NCI-H526 (cell line): ENCODE measurements at places on chromosomes 16 and 17.

DNA sequence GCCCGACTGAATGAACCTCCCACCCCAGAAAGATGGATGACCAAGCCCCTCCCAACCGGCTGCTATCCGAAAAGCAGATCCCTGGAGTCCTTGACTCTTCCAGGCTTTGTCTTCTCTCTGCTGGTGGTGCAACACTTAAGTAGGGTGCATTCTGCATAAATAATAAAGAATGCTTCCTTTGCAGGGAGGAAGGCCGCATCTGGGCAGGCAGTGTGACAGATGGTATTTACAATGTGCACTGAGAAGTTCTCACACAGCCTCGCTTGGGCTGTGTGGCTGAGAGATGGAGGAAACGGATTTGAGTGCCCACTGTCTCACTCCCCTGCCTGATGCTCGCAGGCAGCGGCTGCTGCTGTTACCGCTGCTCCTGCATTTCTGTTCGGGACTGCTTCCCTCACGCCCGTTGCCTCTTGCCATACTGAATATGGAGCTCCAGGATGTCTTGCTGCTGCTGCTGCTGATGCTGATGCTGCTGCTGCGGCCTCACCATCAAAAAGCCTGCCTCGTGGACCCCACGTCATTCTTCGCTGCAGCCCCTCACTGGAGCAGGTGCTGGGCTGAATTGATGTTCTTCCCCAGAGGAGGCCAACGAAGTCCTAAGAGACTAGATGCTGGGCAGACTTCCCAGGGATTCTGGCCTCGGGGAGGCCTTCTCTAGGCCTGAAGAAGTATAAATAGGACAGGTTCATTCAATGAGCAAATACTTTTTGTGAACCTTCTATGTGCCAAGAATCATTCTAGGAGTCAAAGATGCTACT is 7.1 kb upstream of the RHBDL3 start:
- DNase-seq = no peak

DNA sequence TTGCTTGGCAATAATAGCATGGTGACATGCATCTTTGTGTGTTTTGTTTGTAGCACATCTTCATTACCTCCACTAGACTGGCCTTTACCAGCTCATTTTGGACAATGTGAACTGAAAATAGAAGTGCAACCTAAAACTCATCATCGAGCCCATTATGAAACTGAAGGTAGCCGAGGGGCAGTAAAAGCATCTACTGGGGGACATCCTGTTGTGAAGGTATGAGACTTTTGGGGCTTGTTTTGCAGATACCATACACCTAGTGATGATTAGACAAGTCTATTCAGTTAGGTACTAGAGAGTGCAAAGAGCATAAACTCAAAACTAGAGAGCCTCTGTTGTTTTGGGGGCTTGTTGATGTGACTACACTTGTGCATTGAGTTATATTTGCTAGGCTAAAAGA is 41.2 kb downstream of the NFATC3 start:
- no peak for DNase-seq

- no peak for DNase-seq
These were observed 41.3 kb upstream of the RASD1 start for GRCh38 chr17:17537311-17538099.

DNA sequence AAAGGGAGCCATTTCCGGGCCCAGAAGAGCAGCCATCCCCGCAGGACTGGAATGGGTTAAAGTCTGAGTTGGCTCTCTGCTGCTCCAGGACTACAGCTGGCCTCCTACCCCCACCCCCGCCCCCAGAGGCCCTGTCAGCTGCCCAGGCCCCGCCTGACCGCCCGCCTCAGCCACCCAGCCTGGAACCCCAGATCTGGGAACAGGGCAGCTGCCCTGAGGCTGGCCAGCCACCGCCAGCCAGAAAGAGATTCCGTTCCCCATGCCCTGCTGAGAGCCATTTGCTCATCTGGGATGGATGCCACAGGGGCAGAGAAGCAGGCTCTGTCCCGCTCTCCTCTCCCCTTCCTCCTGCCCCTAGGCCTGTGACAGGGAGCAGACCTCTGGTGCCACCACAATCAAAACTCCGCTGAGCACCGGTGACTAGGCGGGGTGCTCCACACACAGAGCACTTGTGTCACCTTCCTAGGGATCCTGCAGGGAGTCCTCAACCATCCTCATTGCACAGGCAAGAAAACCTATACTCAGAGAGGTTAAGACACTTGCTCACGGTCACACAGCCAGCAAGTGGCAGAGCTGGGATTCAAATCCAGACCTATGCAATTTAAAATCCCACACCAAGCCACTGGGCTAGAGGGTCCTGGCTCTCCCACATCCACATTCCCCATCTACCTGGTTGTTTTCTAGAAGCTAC is 44.1 kb downstream of the ZNF423 start:
- no peak for DNase-seq

GRCh38 chr17:43880420-43880991 is 26.8 kb downstream of the MPP2 start:
- no peak for DNase-seq

GRCh38 chr17:52710363-52710901 is 551.9 kb upstream of the CA10 start:
- no peak for DNase-seq

DNA sequence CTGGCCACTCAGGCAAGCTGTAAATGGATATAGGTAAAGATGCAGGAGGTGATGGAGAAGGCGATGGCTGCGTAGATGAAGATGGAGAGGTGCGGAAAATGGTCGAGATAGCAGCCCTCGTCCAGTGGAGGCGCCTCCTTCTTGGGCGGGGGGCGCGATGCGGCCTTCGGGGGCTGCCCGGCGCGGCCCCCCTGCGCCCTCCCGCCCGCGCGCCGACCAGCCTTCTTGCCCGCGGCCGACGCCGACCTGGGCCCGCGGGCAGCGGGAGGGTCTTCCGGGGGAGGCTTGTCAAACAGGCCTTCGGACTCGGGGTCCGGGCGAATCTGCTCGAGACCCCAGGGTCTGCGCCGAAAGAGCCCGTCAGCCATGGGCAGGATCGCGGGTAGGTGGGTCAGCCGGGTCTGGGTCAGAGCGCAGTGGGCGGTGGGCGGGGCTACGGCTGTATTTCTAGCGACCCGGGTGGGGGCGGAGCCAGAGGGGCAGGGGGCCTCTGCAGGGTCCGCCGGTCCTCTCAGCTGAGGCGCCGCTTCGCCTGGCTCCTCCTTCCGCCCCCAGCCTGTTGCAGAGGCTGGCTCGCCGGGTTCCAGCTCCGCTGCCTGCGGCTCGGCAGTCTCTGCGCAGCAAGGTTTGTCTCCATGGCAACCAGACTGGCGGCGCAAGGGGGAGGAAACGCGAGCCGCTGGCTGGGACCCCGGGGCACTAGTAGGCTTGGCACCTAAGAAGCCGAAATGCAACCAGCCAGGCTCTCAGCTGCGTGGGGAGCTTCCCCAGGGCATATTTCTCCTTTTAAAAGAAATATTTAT is 14.4 kb downstream of the MIS12 start:
- peak; percentile 71 for DNase-seq

- no peak for DNase-seq
These were observed 160.0 kb downstream of the MAP2K6 start for GRCh38 chr17:69574257-69575197.

GRCh38 chr17:17140590-17140980 is 65.5 kb downstream of the PLD6 start:
- no peak for DNase-seq

GRCh38 chr17:55286681-55287589 is 22.2 kb downstream of the HLF start:
- DNase-seq = no peak

- DNase-seq = peak; percentile 31
These were observed 50.0 kb upstream of the MRPS23 start for GRCh38 chr17:57899822-57900221.

GRCh38 chr17:74768069-74768762 is 7.9 kb downstream of the NAT9 start:
- DNase-seq = no peak

GRCh38 chr16:82133798-82134197 is 36.2 kb downstream of the MPHOSPH6 start:
- no peak for DNase-seq

GRCh38 chr17:50364715-50365114 is 8.3 kb downstream of the MRPL27 start:
- DNase-seq = no peak

GRCh38 chr17:28388106-28388505 is 16.6 kb downstream of the SARM1 start:
- DNase-seq = no peak

DNA sequence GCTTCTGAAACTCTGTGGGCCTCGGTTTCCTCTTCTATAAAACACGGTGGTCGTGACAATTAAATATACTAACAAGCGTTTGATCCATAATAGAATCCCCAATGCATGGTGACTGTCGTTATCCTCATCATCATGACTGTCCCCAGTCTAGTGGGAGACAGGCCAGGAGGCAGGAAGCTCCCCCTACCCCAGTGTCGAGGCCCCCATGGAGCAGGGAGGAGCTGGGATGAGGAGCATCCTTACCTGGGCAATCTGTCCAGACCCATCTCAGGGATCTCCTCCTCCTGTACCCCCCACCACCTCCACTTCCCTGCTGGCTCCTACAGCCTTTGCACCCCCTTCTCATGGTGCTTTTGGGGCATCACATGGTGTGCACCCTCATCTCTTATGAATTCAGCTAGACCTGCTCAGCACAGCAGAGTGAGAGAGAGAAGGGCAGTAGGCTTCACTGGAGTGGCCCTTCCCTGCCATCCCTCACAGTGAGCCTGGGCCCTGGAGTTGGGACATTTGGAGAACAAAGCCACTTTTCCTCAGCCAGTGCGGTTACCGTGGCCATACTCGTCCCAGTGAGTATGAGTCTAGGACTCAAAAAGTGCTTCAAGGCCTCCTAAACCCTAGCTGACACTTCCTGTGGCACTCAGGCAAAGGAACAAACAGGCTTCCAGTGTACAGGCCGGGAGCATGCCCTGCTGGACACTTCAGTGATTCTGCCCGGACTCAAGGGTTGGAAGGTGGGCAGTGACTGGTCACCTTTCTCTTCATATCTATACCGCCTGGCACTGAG is 148.6 kb downstream of the CLEC16A start:
- no peak for DNase-seq

DNA sequence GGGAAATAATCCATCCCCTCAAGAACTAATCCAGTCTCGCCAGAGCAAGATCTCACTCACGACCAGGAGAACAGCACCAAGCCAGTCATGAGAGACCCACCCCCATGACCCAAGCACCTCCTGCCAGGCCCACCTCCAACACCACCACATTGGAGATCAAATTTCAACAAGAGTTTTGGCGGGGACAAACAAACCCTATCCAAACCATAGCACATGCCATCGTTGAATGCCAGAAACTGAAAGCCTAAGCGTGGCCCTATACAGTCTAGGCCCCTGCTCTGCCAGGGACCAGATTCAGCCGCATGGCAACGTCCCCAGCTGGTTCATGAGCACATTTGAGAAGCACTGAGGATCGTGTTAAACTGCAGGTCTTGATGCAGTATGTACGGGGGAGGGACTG is 57.3 kb downstream of the AXIN2 start:
- DNase-seq = no peak

- DNase-seq = no peak
These were observed 226.5 kb downstream of the PMP22 start for GRCh38 chr17:15038656-15039055.

GRCh38 chr16:88743693-88744576 is 37.6 kb downstream of the CTU2 start:
- DNase-seq = no peak

GRCh38 chr17:48577946-48578615 is at the start of gene HOXB4:
Gene HOXB4, minus strand, starts transcription at chr17:48578350. Its CDS starts 31 bp downstream, at chr17:48578319.
- peak; percentile 48 for DNase-seq

- no peak for DNase-seq
These were observed 25.1 kb upstream of the MED13 start for GRCh38 chr17:62090021-62090824.

- DNase-seq = no peak
These were observed 37.8 kb upstream of the TMC5 start for GRCh38 chr16:19379838-19380237.

DNA sequence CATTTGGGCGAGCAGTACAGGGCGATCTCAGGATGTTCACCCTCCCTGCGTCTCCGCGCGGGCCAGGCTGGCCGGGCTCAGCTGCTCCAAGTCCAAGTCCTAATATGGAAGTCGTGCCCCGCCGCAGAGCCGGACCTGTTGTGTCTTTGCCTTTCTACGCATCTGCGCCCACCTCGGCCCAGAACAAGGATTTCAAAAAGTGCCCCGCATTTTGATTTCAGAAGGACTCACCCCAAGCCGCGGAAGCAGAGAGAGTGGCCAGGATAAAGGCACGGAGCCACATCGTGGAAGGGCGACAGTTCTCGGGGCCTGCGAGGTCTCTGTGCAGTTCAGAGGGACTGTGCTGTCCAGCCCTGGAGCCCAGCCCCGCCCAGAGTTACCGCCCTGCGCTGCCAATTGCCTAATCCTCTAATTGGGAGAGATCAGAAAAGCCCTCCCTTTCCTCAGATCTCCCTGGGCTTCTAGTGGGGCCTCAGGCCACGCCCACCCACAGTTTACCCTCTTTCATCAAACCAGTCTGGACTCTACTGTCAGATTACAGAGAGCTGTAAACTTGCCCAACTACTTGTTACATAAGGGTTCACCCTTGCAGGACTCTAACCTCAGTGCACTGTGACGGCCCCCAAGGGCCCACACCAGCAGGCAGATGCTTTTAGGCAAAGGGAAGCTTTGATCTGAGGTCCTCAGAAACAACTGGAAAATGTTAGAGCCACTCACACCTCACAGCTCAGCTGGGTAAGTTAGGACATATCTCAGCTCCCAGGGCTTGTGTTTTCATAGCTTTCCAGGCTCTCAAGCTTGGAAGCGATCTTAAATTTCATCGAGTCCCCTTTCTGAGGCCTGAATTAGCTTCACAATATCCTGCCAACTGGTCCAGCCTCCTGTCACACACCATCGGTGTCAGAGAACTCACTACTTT is at the start of gene CES1:
CES1 (minus strand) TSS at position 324 of the 919 bp plus-strand sequence; CDS start at position 283, 41 bp downstream.
- no peak for DNase-seq

GRCh38 chr16:86029131-86029741 is 130.3 kb downstream of the IRF8 start:
- peak; percentile 44 for DNase-seq

DNA sequence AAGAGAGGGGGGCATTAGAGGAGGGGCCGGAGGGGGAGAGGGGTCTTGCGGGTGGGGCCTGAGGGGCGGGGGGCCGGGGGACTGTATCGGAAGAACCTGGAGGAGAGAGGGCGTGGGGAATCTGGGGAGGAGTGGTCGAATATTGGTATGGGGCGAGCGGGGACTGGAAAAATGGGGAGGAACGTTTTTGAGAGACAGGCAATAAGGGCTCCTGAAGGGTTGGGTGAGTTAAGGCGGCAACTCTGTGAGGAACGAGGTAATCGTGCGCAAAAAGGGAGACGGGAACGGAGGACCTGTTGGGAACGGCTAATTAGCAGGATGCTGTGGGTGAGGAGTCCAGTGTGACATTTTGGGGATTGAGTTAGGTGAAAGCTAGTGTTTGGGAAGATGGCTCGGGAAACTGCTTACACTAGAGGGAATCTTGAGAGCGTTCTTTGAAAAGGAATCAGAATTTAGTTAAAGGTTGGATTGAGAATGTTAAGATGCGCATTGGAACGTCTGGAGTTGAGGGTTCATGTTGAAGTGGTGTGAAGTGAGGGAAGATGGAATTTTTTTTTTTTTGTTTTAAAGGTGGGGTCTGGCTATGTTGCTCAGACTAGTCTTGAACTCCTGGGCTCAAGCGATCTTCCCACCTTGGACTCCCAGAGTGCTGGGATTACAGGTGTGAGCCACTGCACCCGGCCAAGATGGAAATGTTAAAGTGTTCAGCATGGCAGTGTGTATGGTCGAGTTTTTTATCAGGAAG is 662 bp downstream of the WIPF2 start:
- DNase-seq = peak; percentile 87
